ENCODE measurements at places on chromosomes 6 and 20.
A peak's percentile ranks its signal among the peaks of the same experiment; 100 is the strongest.

DNA sequence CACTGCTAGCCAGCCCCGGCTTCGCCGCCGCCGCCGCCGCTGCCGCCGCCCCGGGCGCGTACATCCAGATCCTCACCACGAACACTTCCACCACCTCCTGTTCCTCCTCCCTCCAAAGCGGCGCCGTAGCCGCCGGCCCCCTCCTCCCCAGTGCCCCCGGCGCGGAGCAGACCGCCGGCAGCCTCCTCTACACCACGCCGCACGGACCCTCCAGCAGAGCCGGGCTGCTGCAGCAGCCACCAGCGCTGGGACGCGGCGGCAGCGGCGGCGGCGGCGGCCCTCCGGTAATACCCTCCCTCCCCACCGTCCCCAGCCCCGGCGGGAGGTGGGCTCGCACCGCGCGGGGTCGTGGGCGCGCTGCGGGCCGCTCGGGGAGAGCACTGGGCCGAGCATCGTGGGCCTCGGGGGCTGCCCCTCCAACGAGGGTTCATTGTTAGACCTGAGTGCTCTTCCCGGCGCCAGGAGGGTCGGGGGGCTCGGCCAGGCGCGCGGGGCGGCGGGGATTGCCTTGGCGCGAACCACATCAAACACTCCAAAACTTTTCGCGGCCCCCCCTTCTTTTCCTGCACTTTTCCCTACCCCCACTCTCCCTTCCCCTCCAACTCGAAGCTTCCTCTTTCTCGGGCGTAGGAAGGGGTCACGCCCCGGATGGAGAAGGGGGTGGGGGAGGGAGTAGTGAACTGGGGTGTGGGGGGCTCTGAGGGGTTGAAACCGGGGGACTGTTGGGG, 827 bp downstream of the E2F3 start:
- peak; percentile 17 for DNase-seq

DNA sequence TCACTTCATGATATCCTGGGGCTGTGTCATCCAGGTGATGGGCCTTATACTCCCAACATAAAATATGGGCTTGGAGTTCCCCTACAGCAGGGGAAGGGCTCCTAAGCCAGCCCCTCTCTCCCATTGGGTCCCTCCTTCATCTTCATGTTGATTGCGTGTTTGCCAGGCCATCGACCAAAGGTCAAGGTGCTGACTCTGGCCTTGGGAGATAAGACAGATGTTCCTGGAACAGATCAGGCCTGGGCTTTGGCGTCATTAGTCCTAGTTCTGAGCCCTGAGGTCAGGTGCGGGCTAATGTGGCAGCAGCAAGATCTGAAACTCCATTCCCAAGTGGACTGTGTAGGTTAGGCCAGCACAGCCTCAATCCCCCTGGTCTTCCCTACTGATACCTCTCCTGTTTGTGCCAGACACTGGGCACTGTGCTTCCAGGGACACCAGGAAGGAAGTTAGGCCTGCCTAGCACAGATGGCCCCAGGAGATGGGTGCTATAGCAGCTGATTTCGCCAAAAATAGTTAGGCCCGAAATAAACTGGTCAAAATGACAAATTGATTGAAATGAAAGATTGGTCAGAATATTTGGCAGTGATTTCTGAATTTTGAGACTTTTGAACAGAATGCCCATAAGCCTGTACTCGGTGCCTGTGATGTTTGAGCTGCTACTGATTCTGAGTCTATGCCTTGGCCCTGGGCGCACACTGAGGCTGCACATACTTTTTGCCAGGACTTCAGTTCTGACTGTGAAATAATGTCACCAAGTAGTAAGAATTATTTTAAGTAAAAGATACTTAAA, 28.8 kb downstream of the EPB41L1 start:
- DNase-seq: no peak

GRCh38 chr20:40741507-40742106, 52.6 kb upstream of the MAFB start:
- DNase-seq: no peak

- DNase-seq: no peak
Observed at GRCh38 chr6:5713519-5713918, 293.2 kb downstream of the NRN1 start.

- DNase-seq: no peak
Observed at GRCh38 chr6:115969207-115969929, 91.3 kb downstream of the FRK start.

DNA sequence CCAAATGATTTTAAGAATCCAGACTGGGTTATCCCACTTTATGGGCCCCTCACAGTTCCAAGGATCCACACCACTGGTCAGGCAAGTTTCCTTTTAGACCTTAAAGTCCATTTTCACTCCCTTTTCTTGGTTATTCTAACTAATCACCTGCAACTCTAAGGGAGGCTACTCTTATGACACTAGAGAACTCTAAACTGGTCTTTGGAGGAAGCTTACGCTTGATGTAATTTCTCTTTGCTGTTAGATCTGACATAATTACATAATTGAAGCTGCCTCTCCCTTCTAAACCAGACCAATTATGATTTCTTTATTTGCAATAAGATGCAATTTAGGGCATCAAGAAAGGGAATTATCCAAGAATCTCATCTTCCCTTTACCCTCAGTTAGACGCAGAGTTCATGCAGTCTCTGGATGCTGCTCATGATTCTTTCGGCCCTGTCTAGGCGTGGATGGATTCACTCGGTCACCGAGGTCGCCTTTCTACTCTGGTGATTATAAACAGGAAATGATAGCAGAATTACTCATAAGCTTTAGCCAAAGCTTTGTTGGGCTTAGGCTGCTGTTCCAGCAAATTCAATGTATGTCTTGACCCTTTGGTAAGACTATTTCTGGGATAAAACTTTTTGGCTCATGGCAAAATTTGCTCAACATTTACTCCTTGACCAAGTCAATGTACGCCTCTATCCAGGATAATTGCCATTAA, 166.4 kb upstream of the PRND start:
- no peak for DNase-seq

- DNase-seq: no peak
Observed at GRCh38 chr20:740162-740561, 28.1 kb downstream of the SLC52A3 start.

DNA sequence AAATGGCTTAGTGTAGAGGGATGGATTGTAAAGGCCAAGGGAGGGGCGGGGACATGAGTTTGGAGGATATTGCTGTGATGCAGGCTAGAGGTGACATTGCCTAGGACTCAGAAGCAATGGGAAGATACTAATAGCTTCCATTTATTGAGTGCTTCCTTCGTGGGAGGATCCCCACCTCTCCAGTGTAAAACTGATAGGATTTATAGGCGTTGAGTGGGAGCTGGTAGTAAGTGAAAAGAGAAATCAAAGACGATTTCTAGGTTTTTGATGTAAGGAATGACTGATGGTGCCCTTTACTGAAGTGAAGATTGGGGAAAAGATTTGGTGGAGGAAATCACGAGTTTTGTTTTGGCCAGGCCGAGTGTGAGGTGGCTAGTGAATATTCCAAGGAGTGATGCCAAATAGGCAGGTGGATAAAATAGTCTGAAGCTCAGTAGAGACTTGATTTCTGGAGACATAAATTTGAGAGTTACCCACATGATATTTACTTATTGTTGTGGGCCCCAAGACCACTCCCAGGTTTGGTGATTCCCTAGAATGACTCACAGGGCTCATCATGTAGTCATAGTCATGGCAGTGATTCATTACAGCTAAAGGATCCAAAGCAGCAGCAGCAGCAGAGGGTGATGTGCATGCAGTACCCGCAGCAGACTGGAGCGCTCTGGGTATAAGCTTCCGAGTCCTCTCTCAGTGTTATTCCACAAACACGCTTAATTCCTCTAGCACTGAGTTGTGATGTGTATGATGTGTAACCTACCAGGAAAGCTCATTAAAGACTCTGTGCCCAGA, 10.2 kb downstream of the RPRD1B start:
- DNase-seq: no peak

- DNase-seq: no peak
Observed at GRCh38 chr6:169829786-169830185, 78.4 kb downstream of the ERMARD start.

- no peak for DNase-seq
Observed at GRCh38 chr20:11832851-11833250, 84.8 kb upstream of the BTBD3 start.

DNA sequence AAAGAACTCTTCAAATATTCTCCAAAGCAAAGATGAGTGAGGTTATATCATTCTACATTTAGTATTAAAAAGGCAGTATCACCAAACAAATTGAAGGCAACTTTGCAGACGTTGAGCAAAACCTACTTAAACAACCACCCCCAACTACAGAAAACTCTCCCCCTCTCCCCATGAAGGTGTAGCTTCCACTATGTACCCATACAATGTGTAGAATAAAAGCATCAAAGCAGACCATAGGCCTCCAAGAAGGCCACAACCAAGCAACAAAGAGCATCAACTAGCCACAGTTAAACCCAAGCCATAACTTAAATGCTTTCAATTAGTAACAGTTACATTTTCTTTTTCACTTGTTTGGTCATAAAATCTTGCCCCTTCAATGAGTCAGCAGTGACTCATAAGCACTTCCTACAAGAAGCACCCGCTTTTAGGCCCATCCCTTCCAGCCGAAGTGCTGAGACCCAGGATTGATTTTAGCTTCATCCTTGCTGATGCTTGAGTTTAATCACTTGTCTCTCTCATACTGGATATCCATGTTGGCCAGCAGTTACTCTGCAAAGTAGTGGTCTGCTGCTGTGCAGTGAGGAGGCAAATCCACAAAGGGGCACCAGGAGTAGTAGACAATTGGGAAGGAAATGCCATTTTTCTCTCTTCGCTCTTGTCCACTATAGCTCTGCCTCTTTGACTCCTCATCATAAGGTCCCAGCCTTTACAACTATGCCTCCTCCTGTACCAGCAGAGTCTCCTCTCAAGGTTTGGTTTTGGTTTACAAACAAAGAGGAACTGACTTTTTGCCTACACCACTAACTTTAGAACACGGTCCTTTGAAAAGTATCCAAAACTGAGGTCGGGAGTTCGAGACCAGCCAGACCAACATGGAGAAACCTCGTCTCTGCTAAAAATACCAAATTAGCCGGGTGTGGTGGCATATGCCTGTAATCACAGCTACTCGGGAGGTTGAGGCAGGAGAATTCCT, 8.4 kb upstream of the NUP153 start:
- DNase-seq: no peak

DNA sequence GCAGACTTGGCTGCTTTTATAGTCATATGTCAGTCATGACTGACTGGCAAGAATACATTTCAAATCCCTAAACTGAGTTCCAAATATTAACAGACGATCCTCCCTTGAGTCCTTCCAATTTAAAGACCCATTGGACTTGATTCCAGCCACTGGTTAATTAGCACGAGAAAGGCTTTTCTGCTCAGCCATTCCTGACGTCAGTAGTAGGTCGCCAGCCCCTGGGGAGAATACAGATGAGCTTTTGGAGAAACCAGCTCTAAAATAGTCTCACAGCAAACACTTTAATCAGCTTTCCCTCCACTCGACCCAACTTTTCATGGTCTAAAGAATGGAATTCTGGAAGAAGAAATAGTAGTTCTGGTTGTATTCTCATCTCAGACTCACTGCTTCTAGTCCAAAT, 91.6 kb downstream of the SLC22A3 start:
- no peak for DNase-seq

- DNase-seq: no peak
Observed at GRCh38 chr20:63309261-63310071, 16.5 kb downstream of the COL20A1 start.

- no peak for DNase-seq
Observed at GRCh38 chr6:20891161-20891560, 356.9 kb downstream of the CDKAL1 start.

Measured in stimulated activated CD8-positive, alpha-beta memory T cell treated with anti-CD3 and anti-CD28 coated beads, Interleukin-12 subunit alpha, Interleukin-12 subunit beta, amount 100 ng/mL, for 4 hours (primary cell).